ENCODE measurements at places on chromosomes 12 and 14. TPM values are rescaled to one million over a fixed set of nuclear protein-coding genes. Genes with fewer than 3 reads are reported as not detected.

The TPH2 gene
- total RNA-seq, result not detected

The KIF26A gene
- 3.4 TPM for total RNA-seq

The LEMD3 gene
- total RNA-seq, result 7.2 TPM

The RNF212B gene
- not detected for total RNA-seq

The SLCO1C1 gene
- total RNA-seq, result not detected

Data from A549 treated with GW870086 at 1 μM for 4 hours (cell line).